Activated naive CD4-positive, alpha-beta T cell (primary cell): ENCODE measurements at places on chromosomes 11 and 22.

DNA sequence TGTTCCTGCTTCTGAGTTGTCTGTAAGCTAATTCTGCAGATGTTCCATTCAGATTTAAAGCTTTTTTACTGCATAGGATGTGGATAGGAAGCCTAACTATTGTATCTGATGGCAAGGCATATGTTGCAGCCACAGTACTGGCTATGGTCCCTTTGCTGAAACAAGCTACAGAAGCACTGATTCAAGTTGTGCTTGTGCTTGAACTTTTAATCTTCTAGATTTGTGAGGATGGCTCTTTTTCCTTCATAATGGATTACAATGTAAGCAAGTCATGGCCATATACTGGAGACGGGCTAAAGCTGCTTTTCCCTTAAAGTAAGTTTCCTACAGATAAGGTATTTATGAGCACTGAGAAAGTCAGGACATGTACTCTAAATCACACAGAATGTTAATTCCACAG is 138.7 kb downstream of the PGR start:
- DNase-seq: no peak

- DNase-seq: no peak
Observed at GRCh38 chr22:27115816-27116256, 458.4 kb downstream of the MIAT start.

DNA sequence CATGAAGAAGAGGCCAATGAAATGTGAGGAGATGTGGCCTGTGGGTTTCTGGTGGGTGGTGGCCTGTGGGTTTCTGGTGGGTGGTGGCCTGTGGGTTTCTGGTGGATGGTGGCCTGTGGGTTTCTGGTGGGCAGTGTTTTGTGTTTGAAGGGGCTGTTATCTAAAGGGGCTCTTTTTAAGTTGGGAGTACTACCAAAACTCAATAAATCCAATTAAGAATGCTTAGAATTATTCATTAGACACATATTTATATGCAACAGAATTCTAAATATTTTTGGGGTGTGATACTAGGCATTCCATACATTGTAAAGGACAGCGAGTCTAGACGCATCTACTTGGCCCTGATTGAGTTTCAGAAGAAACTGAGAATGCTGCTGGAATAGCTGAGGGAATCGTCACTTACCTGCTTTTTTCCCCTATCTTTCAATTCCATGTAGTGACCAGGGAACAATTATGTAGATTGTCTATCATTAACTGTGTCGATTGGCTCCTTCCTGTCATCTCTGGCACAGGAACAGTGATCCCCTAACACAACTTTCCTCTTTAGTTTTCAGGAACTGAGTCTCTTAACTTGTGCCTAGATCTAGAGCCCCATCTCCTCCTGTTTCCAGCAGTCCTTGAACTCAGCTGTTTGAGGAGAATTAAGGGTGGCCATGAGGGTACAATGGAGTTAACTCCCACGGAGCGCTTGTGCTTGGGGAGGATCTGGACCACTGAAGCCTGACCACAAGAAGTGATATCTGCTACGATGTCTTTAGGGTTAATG is 37.3 kb upstream of the TOP3B start:
- no peak for DNase-seq

DNA sequence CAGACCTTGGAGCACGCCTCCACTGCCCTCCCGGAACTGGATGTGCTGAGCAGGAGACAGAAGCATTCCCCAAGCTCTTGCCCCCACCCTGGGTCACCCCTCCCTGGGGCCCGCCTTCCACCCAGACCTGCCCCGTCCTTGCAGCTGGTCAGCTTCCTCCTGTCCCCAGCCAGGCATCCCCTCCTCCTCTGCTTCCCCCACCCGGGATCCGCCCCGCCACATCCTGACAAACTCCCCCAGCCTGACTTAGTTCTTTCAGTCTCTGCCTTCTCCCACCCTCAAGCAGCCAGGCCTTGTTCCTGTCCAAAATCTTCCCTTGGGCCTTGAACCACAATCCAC is 1.1 kb upstream of the PLXNB2 start:
- DNase-seq: no peak

DNA sequence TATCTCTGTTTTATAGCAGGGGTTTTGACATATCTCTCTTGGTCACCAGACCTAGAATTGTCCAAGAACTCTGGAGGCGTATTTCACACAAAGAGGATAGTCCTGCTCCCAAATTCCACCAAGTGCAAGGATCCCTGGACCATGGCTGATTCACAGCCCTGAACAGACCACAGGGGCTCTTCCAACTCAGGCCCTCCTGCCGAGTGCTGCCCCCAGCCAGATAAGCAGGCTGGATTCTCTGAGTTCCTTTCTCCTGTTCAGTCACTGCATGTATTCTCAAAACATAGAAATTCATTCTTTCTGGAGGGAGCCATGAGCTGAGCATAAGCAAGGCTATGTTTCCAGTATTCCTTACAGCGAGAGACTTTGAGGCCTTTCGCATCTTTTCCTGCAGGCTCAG is 13.4 kb upstream of the PLEKHB1 start:
- DNase-seq: no peak

GRCh38 chr22:26912655-26913345 is 255.4 kb downstream of the MIAT start:
- DNase-seq: no peak

DNA sequence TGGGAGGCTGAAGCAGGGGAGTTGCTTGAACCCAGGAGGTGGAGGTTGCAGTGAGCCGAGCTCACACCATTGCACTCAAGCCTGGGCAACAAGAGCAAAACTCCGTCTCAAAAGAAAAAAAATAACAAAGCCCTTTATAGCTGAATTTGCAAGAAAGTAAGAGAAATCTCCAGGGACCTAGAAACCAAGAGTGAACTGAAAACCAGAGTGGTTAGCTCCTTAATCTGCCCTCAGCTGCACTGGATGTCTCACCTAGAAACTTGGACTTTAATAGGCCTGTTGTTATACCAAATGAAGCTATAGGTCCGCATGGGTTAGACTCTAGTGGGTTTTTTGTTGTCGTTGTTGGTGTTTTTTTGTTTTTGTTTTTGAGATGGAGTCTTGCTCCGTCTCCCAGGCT is 4.1 kb downstream of the NEU3 start:
- no peak for DNase-seq
